ENCODE measurements at places on chromosomes 3 and 15.

DNA sequence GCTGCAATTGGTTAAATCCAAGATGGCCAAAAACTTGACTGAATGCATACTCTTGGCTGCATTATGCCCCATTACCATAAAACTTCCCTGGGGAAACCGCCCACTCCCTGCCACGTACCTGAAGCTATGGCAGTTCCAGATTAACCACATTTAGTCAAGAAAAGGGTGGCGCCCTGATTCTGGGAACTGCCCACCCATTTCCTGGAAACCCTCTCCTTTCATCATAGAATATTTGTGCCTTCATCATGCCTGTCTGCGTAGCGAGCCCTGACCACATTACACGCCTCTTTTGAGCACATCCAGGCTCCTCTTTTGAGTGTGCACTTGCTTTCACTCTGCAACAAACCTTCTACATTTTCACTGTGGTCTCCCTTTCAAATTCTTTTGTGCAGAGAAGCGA is 5.2 kb downstream of the LINS1 start:
- no peak for DNase-seq

GRCh38 chr3:64974401-64974800 is 286.6 kb upstream of the ADAMTS9 start:
- DNase-seq: no peak

DNA sequence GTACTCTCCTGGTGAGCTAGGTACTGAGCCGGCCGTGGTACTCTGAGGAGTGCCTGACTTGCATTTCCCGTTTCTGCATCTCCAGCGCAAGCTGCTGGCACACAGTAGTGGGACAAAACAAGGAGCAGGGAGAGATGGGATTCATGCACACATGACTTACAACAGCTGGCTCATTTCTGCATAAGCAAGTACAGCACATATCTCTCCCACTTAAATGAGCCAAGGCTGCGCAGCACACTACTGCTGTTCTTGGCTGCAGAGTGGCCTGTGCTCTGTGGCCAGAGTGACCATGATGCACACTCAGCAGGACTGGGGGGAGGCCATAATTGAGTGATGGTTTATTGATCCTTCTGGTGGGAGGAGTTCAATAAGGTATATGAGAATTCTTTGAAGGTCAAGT is 59.2 kb upstream of the ABHD17C start:
- no peak for DNase-seq

- no peak for DNase-seq
Measured at GRCh38 chr3:165439765-165440164, 243.6 kb upstream of the SLITRK3 start.

GRCh38 chr3:133474817-133475216 is 75.0 kb downstream of the BFSP2 start:
- peak; percentile 25 for DNase-seq

DNA sequence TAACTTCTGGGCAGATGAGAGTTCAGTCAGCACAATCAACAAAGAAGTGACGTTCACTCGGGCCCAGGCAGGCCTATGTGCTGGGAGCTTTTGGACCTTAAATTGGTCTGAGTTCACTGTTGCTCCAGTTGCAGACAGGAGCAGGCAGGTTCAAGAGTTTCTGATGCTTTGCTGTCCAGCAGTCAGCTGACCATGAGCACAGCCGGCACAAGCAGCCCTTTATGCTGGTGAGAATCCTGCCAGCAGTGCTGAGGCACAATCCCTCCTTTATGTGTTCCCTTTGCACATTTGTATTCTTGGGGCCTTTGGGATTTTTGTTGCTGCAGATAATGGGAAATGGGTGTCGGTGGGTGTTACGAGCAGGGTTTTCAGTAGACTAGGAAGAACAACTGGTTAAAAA is 81.2 kb upstream of the GOLGA8J start:
- DNase-seq: peak; percentile 99

GRCh38 chr3:73513260-73513659 is 111.5 kb downstream of the PDZRN3 start:
- DNase-seq: no peak

DNA sequence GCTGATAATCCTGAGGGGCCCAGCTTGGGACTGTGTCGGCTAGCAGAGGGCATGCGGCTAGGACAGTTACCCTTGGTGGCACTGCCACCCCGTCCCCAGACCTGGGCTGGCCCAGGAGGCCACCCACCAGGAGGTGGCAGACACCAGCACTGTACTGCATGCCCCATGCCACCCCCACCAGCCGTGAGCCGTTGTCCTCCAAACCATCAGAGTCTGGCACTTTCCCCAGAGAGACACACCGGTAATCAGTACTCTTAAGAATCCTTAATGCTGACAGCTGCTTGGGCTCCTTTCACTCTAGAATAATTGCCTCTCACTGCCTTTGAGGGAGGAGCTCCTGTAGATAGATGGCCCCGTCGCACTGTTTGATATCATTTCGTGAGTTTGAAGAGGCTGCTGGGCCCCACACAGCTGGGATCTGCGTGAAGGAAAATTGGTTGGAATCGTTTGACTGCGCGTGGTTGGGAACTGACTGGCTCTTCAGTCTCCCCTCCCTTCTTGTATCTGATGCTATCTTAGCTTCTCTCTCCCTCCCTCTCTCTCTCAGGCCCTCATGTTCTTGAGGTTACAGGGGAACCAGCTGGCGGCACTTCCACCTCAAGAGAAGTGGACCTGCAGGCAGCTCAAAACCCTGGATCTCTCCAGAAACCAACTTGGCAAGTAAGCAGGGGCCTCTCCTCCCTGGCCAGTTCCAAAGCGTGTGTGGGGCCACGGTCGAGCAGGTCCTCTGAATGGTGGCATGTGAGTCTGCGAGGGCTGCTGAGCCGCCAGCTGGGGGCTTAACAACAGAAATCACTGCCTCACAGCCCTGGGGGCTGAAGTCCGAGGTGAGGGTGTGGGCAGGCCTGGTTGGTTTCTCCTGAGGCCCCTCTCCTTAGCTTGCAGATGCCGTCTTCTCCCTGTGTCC is 94.9 kb downstream of the LRRK1 start:
- DNase-seq: no peak

- DNase-seq: peak; percentile 3
Measured at GRCh38 chr3:158925021-158925420, 123.2 kb downstream of the MFSD1 start.

- DNase-seq: no peak
Measured at GRCh38 chr3:177071496-177072156, 125.7 kb downstream of the TBL1XR1 start.

- peak; percentile 92 for DNase-seq
Measured at GRCh38 chr3:66276705-66277274, 56.0 kb downstream of the SLC25A26 start.

GRCh38 chr3:16294844-16295243 is 29.8 kb downstream of the OXNAD1 start:
- DNase-seq: no peak

GRCh38 chr15:82710208-82710555 is 507 bp upstream of the AP3B2 start:
- no peak for DNase-seq

DNA sequence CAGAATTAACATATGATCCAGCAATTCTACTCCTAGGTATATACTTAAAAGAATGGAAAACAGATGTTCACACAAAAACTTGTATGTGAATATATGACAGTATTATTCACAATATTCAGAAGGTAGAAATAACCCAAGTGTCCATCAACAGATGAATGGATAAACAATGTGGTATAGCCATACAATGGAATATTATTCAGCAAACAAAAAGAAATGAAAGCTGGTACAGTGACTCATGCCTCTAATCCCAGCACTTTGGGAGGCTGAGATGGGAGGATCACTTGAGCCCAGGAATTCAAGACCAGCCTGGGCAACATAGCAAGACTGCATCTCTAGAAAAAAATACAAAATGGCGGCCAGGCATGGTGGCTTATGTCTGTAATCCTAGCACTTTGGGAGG is 129.4 kb downstream of the RBPMS2 start:
- DNase-seq: no peak

- DNase-seq: no peak
Measured at GRCh38 chr15:81190922-81191507, 5.7 kb upstream of the IL16 start.

- no peak for DNase-seq
Measured at GRCh38 chr3:58924578-58924977, 125.2 kb downstream of the CFAP20DC start.

DNA sequence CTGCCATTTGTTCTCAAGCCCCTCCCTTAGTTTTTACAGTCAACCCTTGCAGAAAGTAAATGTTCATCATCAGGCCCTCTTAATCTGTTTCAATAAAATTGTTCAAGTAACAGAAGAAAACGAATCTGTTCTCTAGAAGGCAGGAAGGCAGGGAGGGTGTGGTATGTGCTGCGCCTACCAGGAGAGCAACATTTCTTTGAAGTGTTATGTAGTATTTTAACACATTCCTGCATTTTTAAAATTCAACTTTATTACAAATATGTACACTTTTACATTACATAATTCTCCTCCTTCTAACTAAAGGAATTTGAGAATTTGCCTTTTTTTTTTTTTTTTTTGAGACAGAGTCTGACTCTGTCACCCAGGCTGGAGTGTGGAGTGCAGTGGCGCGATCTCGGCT is 657.8 kb downstream of the MCTP2 start:
- no peak for DNase-seq

DNA sequence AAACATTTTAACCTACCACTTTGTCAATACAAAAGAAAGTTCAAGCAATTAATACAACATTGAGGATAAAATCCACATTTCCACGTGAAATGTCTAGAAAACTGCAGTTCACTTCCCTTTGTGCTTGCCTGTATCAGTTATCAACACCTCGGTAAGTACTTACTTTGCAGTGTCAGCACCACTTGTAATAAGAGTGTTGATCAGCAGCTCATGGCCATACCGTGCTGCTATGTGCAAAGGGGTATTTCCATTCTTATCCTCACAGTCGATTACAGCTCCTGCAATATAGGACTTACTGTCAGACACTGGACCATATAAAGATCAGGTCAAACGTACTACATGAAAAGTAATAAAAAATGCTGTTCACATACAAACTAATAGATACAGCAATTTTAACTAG is 84.4 kb downstream of the ANKRD28 start:
- DNase-seq: no peak

GRCh38 chr3:179695672-179696313 is 43.0 kb downstream of the USP13 start:
- DNase-seq: no peak

DNA sequence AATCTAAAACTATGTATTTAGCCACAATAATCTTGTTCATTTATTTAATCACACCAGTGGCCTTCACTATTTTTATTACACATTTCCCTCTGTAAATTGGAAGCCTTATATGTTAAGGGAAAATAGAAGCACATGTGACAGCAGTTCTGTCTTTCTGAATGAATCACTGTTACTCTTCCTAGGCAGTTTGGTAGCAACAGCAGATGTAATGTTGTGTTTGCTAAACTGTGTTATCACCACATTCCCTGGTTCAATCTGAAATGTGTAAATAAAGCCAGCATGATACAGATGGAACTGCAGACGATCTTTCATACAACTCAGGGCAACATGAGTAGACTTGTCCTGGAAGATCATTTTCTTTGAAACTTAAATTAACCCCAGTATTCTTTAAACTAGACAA is 220.1 kb downstream of the MCTP2 start:
- no peak for DNase-seq

DNA sequence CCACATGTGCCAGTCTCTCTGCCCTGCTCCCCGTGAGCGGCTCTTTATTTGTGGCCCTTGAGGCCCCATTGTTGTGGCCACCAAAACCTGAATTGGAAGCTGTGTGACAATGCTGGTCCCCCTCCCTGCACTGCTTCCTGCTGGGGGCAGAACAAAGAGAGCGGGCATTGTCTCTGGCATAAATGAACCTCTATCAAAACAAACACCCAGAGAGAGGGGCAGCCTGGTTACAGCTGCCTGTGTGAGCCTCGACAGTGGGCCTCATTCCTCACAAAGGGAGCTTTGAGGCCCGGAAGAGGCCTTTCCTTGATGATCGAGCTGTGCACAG is 152.9 kb downstream of the IGF1R start:
- DNase-seq: peak; percentile 99

GRCh38 chr3:121482660-121483059 is 63.1 kb downstream of the POLQ start:
- no peak for DNase-seq

GRCh38 chr3:136789976-136790375 is 28.9 kb upstream of the SLC35G2 start:
- DNase-seq: no peak
